ENCODE measurements at places on chromosomes 2 and 18.

DNA sequence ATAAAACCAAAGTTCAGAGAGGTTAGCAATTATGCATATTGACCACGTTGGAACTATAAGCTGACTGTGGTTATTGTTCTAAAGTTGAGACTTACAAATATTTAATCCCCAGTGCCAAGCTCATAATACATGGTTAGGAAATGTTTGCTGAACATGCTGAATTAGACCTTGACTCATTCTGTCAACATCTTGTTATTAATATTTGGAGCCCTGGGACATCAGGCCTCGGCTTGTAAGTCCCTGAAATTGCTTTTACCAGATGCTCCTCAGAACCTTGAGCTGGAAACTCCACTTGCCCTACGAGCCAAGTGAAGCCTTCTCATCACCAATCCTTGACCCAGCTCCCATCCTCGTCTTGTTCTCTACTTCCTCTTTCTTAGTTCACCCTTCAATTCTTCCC is 21.2 kb downstream of the DYNAP start:
- no peak for DNase-seq

DNA sequence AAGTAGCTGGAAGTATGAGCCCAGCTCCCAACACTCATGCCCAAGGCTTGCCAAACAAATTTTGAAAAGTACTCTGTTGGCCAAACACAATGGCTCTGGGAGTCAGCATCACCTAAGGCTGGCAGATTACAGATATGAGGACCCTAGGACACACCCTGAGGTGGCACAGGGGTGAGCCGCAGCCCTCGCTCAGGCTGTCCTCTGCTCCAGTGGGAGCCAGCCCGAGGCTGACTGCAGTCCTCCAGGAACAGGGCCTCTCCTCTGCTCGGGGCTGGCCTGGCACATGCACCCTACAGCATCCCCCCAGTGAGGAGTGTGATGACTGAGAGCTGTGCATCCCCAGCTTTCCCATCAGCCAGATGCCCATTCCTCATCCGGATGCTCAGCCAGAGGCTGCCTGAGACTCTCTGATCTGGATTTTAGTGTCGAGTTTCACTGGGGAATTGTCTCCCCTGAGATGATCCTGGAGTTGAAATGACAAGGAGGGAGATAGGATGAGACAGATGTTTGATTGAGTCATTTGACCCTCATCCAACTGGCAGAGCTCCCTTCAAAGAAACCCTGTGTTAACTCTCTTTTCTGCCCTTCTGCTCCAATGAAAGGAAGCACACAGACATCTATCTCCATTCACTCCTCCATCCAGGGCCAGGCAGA is 269.3 kb upstream of the NCKAP5 start:
- DNase-seq, result no peak

DNA sequence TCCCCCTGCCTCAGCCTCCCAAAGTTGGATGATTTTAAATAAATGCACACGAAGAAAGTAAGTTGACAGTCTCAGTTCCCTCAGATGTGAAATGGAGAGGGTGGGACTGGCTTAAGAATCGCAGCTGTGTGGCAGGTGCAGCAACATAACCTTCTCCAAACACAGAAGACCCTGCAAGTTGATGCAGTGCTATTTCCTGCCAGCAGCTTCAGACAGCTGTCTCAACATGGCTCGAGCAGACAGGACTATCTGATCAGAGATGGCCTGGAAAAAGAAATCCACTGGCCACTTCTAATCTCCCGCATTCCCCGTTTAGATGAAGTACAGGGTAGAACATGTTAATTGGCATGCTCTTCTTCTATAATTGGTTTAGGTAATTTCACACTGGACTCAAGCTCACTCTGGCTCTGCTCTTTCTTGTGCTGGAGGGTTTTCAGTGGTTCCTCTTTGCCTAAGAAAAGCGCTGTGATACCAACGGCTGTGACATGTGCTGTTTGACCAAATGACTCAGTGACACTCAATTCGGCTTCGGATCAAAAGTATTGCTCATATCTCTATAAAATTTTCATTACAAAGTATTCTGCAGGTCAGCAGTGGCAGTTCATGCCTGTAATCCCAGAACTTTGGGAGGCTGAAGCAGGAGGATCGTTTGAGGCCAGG is 40.2 kb downstream of the MYOM1 start:
- no peak for DNase-seq

DNA sequence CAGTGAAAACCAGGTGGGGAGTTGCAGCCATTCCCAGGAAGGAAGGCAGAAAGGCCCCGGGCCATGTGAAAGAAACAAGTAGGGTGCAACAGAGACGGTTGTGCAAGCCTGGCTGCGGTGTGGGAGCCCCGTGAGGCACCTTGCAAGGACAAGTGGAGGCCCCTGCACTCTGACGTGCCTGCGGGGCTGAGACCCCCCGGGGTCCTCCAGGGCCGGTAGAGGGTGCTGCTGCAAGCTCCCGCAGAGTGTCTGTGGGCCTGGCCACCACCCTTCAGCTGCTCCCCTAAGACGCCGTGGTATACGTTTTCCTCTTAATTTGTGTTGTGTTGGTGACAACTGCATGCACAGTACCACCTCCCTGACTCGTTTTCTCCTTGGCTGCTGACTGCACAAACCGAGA is 27.4 kb upstream of the MC5R start:
- no peak for DNase-seq

DNA sequence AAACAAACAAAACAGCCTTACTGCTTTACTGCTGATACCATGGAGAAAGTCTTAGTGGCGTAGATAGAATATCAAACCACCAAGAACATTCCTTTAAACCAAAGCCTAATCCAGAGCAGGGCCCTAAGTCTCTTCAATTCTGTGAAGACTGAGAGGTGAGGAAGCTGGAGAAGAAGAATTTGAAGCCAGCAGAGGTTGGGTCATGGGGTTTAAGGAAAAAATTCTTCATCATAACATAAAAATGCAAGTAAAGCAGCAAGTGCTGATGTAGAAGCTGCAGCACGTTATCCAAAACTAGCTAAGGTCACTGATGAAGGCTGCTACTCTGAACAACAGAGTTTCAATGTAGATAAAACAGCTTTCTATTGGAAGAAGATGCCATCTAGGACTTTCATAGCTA is 77.1 kb downstream of the MTA3 start:
- DNase-seq, result no peak

GRCh38 chr2:130728007-130728454 is 839 bp upstream of the GPR148 start:
- DNase-seq, result no peak

DNA sequence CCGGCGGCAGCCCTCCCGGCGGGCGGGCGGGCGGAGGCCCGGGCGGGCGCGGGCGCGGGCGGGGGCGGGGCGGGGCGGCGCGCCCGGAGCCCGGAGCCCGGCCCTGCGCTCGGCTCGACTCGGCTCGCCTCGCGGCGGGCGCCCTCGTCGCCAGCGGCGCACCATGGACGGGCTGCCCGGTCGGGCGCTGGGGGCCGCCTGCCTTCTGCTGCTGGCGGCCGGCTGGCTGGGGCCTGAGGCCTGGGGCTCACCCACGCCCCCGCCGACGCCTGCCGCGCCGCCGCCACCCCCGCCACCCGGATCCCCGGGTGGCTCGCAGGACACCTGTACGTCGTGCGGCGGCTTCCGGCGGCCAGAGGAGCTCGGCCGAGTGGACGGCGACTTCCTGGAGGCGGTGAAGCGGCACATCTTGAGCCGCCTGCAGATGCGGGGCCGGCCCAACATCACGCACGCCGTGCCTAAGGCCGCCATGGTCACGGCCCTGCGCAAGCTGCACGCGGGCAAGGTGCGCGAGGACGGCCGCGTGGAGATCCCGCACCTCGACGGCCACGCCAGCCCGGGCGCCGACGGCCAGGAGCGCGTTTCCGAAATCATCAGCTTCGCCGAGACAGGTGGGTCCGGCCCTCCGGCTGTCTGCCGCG is at the start of gene INHBB:
Gene INHBB, plus strand, starts transcription at position 111 of the 641 bp plus-strand sequence. Its CDS starts 53 bp downstream, at position 164.
- DNase-seq, result no peak

DNA sequence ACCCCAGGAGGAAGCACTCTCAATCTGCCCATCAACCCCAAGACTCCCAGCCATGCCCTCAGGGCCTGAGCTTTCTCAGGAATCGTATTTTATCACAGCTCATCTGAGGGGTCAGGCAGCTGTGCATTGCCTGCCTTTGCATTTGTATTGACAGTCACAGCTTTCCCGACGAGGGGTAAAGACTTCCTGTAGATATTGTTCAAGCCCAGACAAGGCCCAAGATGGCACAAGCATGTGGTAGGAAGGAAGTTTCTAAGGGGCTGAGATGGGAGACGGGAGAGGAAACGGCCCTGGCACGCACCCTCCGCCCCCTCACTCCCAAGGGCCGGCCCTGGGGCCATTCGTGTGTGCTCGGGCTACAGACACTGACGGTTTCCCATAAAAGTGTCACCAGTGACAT is 34.2 kb upstream of the PRLH start:
- DNase-seq, result no peak

- no peak for DNase-seq
Measured at GRCh38 chr2:102796337-102796736, 34.5 kb downstream of the TMEM182 start.

DNA sequence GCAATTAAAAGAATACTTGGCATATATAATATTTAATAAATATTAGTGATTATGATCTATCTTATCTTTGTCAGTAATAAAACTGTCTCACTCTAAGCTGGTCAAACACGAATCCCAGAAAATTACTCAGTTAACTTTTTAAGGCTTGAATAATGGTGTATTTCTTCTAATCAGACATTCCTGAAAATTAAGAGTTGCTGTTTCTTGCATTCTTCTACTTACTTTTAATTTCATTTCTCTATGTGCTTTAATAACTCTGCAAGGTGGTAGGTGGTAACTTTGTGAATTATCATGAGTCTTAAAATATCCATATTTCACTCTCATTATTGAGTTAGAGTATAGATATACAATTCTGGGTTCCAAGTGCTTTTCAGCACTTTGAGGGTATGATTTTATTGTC is 3.1 kb upstream of the SERPINB10 start:
- no peak for DNase-seq

DNA sequence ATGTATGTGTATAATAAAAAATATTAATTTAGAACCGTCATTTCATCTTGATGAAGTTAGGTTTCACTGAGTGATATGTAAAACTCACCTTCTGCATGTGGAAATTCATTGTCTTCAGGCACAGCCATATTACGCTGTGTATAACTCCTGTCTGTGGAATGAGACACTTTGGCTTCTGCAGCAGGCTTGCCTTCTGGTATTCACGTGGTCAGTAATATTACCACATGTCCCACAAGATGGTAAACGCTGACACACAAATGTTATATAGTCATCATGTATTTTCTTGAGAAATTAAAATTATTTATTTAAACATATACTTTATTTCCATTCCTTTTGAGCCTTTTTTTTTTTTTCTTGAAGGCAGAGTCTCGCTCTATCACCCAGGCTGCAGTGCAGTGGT is 25.1 kb upstream of the AAK1 start:
- DNase-seq, result no peak

DNA sequence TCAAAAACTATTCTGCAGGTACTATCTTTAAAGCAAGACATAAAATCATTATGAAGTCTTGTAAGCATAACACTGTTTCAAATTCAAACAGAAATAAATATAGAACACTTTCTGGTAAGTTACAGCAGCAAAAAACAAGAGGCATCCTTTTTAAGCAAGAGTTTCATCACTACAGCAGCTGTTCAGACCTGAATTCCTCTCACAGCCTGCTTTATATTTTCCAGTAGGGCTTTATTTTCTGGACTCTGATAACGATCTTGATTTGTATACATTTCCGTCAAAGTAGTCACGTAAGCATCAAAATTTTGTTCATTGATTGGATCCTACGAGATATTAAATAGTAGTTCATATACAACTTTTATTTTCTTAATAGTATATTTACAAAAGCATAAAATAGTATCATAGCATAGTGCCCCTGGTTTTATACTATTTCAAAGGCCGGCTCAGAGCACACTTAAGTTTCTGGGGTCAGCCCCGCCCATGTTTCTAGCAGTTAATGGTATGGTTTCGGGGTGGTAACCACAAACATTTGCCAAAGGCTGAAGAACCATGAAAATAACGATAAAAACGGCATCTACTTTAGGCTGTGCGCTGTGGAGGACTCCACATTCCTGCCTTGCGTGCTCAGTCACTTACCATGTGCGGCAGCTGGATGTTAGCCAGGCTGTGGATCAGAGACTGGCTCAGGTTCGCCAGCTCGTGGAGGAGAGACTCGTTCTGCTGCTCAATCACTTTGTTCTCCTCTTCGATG is 47.5 kb upstream of the PXDN start:
- DNase-seq, result no peak

- no peak for DNase-seq
Measured at GRCh38 chr2:58950795-58951462, 709.8 kb upstream of the FANCL start.

DNA sequence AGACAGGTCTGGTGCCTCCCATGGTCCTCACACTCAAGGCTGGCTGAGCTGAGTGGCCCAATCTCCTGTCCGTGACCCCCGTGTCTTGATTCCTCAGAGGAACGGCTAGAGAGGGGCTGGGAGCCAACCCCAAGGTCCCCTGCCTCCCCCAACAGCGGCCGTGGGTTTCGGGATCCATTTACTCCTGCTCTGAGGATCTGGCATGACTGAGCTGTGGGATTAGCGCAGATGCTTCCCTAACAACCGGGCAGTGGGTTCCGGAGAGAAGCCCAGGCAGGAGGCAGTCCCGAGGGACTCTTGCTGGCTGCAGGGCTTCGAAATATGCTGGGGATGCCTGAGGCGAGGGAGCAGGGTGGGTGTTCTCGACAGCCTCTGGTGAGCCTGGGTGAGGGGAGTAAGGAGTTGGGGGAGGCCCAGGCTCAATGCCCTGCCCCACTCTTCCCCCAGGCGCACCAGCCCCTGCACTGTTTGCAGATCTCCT is 18.9 kb downstream of the GPR35 start:
- DNase-seq, result no peak

DNA sequence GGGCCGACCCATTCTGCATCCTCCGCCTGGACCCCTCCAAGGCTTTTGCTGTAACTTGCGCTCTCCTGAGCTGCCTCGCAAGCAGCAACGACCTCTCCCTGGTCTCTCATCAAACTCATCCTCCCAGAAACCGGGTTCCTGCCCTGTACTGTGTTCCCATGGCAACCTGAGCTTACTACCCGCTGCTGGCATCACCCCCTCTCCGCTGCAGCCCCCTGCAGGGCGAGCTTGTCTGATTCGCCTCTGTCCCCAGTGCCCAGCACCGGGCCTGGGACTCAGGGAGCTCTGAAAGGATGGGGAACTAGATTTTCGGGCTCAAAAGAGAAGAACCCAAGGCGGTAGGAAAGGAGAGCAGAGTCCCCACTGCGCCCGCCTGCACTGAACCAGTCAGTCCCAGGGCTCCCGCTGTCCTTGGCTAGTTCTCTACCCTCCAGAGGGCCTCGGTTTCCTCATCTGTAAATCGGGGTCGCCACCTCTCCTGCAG is 463 bp downstream of the HS1BP3 start:
- peak; percentile 53 for DNase-seq

- DNase-seq, result no peak
Measured at GRCh38 chr18:69795791-69796190, 151.9 kb downstream of the CD226 start.

DNA sequence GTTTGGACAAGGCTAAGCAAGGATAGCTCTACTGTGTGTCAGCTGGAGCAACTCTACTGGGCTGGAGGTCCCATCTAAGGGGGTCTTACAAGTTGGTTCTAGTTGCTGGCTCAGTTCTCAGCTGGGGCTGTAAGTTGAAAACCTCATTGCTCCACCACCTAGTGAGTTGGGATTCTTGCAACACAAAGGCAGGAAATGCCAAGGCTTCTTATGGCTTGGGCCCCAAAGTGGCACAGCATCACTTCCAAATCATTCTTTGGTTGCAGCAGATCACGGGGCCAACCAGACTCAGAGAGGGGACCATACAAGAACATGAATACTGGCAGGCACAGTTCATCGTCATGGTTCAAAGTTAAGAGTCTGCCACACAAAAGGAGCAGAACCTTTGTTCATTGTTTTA is 332.7 kb downstream of the LRRTM1 start:
- DNase-seq, result no peak

Measured in D721Med (cell line).